ENCODE measurements at places on chromosomes 1 and 21.

- DNase-seq = no peak
Measured at GRCh38 chr1:231933711-231934626, 307.4 kb downstream of the DISC1 start.

GRCh38 chr21:46127239-46128105, 27.9 kb downstream of the FTCD start:
- no peak for DNase-seq

DNA sequence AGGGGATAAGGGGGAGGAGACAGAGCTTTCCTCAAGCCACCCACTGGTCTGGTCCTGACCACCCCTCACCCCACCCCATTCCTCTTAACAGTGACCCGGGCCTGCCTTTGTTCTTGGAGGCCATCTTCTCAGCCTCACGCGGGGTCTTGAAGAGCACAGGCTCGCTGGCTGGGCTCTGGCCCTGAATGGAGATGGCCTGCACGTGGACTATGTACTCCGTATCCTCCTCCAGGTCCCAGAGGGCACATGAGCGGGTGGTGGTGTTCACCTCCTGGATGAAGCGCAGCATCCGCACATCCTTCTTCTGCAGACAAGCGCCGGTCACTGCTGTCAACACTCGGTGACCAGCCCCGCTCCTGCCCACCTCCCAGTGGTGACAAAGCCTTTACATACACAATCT, 2.6 kb downstream of the FNDC5 start:
- no peak for DNase-seq

DNA sequence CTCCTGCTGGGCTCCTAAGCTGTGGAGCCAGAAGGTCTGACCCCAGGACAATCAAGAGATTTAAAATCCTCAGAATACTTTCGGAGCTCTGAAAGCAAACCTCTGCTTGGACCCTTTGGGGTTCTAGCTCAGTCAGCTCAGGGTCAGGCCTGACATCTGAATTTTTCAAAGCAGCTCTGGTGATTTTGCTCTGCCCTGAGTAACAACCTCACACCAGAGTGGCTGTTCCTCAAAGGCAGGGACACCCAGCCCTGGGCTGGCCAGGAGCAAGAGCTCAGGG, 11.9 kb downstream of the SLC1A7 start:
- DNase-seq = no peak

GRCh38 chr1:204319027-204319426, 40.7 kb downstream of the PLEKHA6 start:
- no peak for DNase-seq

GRCh38 chr1:187249196-187249595, 420.4 kb downstream of the PLA2G4A start:
- no peak for DNase-seq

GRCh38 chr21:33196941-33197374, 32.8 kb upstream of the IFNAR2 start:
- DNase-seq = peak; percentile 57

GRCh38 chr1:107394301-107394700, 253.5 kb downstream of the NTNG1 start:
- no peak for DNase-seq

GRCh38 chr1:204880906-204881305, 10.2 kb downstream of the NFASC start:
- no peak for DNase-seq

- DNase-seq = no peak
Measured at GRCh38 chr1:220344745-220345144, 72.5 kb upstream of the RAB3GAP2 start.
